ENCODE measurements at places on chromosomes 1 and 21. TPM values are rescaled to one million over a fixed set of nuclear protein-coding genes. Genes with fewer than 3 reads are reported as not detected.

The PUSL1 gene
- total RNA-seq = 10.5 TPM

The C1orf141 gene
- not detected for total RNA-seq

The HENMT1 gene
- total RNA-seq = 5.7 TPM

The CD1B gene
- total RNA-seq = not detected

The DRAXIN gene
- 0.09 TPM for total RNA-seq

The CFHR3 gene
- total RNA-seq = 0.38 TPM

The PPP1R12B gene
- total RNA-seq = 545 TPM
